Central memory CD4-positive, alpha-beta T cell (primary cell): ENCODE measurements at places on chromosomes 6 and 20.

GRCh38 chr20:50373674-50374286 is 136.4 kb upstream of the PTPN1 start:
- no peak for DNase-seq

- DNase-seq, result no peak
These were observed 21.3 kb downstream of the ECI2 start for GRCh38 chr6:4114123-4114522.

DNA sequence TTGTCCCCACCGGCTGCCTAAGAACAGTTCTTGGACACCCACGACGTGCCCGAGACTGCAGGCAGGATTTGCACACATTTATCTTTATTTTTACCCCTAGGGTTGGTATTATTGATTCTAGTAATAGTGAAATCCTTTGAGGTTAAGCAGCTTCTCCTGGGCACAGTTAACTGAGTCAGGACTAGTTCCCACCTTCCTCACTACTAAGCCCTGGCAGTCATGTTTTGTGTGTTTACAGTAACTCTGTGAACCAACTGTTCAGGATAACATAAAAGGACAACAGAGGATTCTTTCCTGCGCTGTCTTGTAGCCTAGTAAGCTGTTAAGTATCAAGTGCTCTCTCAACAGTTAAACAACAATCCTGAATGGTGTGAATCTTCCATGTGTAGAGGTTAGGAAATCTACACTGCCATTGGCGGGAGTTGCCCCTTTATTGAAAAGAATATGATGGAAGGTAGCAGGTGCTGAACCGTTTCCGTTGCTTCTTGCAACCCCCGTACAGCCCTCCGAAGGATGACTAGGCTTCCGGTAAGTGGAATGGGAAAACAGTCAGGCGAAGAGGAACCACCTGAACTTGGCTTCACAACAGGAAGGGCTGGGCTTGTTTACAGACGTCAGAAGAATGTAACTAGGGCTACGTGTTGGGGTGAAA is 979 bp upstream of the SOD2 start:
- peak; percentile 79 for DNase-seq

DNA sequence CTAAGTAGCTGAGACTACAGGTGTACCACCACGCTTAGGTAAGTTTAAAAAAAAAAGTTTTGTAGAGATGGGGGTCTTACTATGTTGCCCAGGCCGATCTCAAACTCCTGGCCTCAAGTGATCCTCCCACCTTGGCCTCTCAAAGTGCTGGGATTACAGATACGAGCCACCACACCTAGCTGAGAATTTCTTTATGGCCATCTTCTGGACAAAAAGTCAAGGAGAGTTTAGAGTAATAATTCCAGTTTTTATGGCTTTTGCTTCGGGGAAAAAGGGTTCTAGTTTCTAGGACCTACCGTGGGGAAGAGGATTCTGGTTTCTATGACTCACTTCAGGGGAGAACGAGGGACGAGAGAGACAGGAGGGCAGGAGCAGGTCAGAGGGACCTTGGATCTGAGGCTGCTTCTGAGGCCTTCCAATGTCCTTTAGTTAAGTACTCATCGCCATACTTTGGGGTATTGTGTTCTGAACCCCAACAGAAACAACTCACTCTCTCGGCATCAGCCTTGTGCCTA is 69.3 kb upstream of the IER3 start:
- DNase-seq, result no peak

DNA sequence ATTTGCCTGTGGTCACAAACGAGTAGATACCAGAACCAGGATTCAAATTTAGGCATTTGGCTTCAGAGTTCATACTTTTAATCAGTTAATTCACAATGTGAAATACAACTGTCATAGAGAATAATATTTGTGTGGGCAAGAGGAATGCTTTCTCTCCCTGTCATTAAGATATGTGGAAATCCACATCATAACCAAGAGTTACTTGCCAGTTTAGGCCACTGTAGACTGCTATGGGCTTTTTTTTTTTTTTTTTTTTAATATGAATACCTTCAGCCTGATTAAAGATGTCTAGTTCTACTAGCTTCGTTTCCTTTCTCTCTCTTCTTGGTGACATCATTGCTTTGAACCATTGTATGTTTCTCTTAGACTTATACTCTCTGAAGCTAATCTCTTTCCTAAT is 244.9 kb downstream of the ZFAND3 start:
- no peak for DNase-seq

- no peak for DNase-seq
These were observed 99.3 kb downstream of the PRND start for GRCh38 chr20:4820806-4821518.

- no peak for DNase-seq
These were observed 24.3 kb upstream of the FANCE start for GRCh38 chr6:35427851-35428321.

GRCh38 chr6:35797837-35798526 is 859 bp upstream of the CLPS start:
- DNase-seq, result no peak

- DNase-seq, result no peak
These were observed 16.8 kb upstream of the NAA20 start for GRCh38 chr20:20000211-20000968.

DNA sequence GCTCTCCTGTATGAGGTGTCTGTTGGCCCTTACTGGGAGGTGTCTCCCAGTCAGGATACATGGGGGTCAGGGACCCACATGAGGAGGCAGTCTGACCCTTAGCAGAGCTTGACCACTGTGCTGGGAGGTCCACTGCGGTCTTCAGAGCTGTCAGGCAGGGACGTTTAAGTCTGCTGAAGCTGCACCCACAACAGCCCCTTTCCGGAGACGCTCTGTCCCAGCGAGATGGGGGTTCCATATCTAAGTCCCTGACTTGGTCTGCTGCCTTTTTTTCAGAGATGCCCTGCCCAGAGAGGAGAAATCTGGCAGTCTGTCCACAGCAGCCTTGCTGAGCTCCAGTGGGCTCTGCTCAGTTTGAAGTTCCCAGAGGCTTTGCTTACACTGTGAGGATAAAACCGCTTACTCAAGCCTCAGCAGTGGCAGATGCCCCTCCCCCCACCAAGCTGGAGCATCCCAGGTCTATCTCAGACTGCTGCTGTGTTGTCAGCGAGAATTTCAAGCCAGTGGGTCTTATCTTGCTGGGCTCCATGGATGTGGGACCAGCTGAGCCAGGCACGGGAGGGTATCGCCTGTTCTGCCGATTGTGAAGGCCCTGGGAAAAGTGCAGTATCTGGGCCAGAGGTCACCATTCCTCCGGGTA is 36.3 kb upstream of the IBTK start:
- DNase-seq, result no peak

DNA sequence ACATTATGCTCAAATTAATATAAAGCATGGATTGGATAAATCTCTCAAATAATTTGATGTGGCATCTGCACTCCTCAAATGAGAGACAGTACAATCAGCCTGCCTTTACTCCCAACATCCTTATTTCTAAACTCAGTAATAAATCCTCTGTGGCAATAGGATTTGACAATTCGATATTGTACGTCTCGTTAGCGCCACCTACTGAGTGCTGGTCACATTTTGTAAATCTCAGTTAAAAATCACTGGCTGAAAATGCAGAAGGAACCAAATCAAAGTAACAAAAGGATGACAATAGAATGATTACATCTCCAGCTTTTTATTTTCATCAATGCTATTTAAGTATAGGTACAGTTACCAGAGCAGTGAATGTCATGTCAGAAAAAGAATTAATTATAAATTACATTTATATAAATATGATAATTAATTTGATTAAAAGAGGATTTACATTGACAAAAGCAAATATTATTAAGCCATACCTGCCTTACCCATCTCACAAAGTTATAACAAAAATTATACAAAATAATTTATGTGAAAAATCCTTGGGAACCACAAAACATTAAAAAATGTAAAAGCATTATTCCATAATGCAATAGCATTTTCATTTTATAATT is 20.2 kb upstream of the GJE1 start:
- DNase-seq, result peak; percentile 46

- DNase-seq, result no peak
These were observed 64.9 kb upstream of the BTBD3 start for GRCh38 chr20:11852811-11853210.

DNA sequence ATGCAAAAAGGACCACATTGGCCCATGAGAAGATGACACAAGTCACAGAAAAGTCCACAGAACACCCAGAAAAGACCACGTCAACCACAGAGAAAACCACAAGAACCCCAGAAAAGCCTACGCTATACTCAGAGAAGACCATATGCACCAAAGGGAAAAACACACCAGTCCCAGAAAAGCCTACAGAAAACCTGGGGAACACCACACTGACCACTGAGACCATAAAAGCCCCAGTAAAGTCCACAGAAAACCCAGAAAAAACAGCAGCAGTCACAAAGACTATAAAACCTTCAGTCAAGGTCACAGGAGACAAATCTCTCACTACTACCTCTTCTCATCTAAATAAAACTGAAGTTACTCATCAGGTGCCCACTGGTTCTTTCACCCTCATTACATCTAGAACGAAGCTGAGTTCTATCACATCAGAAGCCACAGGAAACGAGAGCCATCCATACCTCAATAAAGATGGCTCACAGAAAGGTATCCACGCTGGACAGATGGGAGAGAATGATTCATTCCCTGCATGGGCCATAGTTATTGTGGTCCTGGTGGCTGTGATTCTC is 11.2 kb downstream of the MUCL3 start:
- no peak for DNase-seq

GRCh38 chr6:44533421-44533820 is 145.9 kb downstream of the CDC5L start:
- no peak for DNase-seq

DNA sequence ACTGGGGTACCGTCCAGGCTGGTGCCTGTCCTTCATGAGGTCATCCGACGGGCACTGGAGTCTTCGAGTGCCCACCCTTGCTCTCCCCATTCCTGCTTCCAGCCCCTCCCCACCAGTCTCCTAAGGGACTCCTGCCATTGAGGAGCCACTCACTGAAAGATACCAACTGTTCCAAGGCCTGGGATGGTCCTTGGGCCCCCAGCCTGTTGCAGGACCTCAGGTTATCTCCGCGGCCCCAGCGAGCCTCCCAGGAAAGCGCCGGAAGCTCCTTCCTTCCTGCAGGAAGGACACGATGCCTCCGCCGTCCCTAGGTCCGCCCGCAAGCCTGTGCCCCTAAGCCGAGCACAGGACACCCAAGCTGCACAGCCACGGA is 1.2 kb downstream of the NKAIN4 start:
- DNase-seq, result no peak

GRCh38 chr6:68059899-68060298 is 575.2 kb upstream of the ADGRB3 start:
- DNase-seq, result no peak

DNA sequence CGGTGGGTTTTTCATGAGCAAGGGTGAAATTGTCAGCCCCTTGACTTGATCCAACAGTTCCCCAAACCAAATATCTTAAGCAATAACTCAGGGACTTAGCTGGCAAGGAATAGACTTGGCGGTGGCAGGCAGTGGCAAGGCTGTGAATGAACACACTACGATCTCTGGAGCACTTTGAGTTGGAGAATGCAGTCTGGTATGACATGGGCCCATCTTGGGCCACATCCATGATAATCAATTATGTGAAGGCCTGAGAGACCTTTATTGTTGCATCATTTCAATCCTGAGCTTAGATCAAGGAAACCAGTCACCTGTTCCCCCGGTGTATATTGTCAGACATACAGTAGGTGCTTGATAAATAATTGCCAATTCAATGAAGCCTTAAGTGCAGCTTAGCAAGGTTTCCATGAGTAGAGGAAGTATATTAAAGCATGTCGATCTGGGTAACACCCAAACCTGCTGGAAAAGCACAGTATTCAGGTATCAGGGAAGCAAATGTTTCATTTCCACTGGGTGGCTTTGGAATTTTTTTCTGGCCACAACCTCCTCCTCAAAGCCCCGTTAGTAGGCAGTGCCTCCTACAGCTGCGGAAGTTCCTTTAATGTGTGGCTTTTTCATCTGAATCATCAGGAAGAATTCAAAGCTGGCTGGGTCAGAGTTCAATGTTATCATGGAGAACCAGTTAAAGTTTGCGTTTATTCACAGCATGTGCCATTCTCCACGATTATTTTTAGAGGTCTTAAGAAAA is 10.2 kb downstream of the CASS4 start:
- no peak for DNase-seq

DNA sequence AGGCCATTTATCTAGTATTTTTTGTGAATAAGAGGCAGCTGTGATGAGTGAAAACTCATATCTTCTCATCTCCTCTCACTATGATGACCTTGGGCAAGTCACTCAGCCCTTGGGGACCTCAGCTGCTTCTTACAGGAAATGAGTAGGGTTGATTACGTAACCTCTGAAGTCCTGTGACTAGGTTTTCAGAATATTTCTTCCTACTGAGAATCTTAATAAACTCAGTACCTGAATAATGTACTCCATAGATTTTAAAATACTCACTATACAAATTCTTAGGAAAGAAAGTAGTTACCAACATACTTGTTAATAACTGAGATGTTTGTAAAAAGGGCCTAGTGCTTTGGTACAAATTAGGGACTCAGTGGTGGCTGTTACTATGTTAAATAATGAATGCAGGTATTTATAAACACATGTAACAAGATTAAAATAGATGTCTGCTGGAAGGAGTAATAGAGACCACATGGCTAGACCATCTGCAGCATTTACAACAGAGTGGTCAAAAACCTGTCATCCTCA is 60.9 kb downstream of the RPRD1B start:
- DNase-seq, result peak; percentile 14

GRCh38 chr20:44217342-44218092 is 6.9 kb upstream of the OSER1 start:
- peak; percentile 69 for DNase-seq

- DNase-seq, result no peak
These were observed 7.5 kb downstream of the C2 start for GRCh38 chr6:31935021-31935420.

GRCh38 chr20:63374504-63374903 is 13.4 kb upstream of the CHRNA4 start:
- no peak for DNase-seq

DNA sequence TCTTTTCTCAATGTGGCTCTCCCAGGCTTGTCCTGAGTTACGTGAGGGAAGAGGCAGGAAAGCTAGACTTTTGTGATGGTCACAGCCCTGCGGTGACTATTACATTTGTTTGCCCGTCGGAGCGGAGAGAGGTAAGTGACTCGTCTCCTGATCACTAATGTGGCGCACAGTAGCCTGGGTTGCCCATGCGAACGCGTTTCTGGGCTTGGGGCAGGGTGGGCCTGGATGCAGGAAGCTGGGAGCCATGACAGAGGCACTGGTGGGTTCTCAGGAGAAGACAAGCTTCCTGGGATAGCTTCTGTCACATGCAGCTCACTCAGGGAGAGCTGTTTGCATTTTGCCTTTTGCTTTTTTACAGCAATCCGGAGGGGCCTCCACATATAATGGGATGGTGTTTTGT is 60.6 kb downstream of the IGF2R start:
- DNase-seq, result no peak
